AG08395 (cell line): ENCODE measurements at places on chromosomes 6 and 20.

- DNase-seq: no peak
These were observed 872 bp downstream of the HSPA12B start for GRCh38 chr20:3733119-3733995.

- DNase-seq: no peak
These were observed 7.6 kb upstream of the FRMD1 start for GRCh38 chr6:168086616-168087015.

- DNase-seq: peak; percentile 25
These were observed 102.6 kb downstream of the PERP start for GRCh38 chr6:138004430-138005287.

DNA sequence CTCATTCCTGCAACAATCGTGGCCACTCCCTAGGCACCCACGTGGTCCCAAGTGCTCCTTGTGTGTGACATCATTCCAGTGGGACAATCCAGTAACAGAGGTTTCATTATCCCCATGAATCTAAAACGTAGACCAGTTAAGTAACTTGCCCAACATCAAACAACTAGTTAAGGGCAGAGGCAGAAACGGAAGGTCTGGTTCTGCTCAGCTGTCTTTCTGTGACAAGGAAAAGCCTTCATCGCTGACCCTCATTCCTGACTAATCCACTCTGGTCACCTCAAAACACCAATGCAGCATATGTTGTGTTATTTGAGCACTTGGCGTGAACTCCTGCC lies 261.4 kb upstream of the JARID2 start:
- DNase-seq: peak; percentile 40

GRCh38 chr6:45428727-45429126 lies 51.0 kb upstream of the SUPT3H start:
- no peak for DNase-seq

- DNase-seq: no peak
These were observed 50.7 kb upstream of the TOX2 start for GRCh38 chr20:43863821-43864544.

DNA sequence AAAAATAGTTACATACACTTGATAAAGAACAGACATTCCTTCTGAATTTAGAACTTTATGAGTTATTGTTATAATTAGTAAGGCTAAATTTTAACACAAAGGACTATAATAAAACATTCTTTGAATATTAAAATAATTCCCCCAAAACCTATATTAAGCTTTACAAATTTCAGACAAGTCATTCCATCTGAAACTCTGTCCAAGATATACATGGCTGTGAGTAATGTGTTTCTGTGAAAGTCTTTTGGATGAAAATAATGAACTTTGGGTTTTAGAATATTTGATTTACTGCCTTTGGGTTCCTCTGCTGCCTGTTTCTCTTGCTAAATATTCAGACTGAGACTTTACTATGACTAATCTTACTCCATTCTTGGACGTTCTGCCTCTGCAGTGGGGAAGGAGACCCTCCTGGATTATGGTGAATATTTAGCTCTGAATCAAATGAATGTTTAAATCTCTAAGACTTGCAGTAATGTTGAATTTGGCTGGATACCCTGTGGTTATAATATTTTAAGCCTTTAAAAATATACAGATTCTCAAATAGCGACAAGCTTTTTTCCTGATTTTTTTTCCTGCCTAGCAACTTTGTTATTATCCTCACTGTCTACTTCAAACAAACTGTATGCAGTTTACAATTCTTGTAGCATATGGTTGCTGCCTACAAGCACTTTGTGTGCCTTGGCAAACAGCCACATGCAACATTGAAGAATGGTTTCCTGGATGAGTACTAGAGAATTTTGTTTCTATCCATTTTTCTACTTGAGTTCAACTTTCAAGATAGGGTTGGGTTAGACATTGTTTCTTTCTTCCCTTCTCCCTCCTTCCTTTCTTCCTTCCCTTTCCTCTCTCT lies 51.4 kb downstream of the TXLNB start:
- DNase-seq: peak; percentile 41

- DNase-seq: no peak
These were observed 238.6 kb upstream of the RIN2 start for GRCh38 chr20:19519466-19519865.

GRCh38 chr6:30814146-30815040 lies 69.9 kb upstream of the DDR1 start:
- DNase-seq: peak; percentile 65

GRCh38 chr6:164185471-164185871 lies 771.0 kb downstream of the QKI start:
- no peak for DNase-seq

DNA sequence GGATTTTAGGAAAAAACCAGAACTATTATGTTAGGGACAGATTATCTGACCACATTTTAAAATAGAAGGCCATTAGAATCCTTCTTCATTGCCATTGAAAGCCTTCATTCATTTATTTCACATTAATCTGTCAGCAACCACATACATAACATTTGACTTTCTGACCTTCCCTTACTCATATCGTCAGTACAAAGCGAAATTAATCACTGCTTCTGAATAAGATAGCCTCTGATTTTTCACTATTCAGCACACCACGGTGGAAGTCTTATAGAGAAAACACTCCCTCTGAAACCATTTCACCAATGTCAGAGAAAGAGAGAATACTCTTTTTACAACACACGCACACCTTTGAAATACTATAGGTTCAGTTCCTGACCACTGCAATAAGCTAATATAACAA lies 442.5 kb upstream of the ID4 start:
- no peak for DNase-seq

DNA sequence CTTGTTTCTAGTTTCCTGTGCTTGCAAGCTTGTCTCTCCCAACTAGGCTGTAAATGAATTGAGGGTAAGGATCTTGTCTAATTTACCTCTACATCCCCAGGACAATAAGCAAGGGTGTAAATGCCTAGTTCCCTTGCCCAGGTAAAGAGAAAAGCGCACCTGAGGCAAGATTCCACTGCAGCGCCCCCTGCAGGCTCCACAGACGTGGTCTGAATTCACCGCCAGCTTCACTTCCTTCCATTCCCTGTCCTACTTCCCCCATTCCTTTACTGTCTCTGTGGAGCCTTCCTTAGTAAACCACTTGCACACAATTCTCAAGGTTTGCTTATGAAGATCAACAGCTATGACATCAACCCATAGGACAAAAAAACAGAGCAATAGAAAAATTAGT lies 42.3 kb downstream of the ANKEF1 start:
- DNase-seq: no peak

GRCh38 chr20:13284830-13285229 lies 63.8 kb downstream of the ISM1 start:
- DNase-seq: no peak

DNA sequence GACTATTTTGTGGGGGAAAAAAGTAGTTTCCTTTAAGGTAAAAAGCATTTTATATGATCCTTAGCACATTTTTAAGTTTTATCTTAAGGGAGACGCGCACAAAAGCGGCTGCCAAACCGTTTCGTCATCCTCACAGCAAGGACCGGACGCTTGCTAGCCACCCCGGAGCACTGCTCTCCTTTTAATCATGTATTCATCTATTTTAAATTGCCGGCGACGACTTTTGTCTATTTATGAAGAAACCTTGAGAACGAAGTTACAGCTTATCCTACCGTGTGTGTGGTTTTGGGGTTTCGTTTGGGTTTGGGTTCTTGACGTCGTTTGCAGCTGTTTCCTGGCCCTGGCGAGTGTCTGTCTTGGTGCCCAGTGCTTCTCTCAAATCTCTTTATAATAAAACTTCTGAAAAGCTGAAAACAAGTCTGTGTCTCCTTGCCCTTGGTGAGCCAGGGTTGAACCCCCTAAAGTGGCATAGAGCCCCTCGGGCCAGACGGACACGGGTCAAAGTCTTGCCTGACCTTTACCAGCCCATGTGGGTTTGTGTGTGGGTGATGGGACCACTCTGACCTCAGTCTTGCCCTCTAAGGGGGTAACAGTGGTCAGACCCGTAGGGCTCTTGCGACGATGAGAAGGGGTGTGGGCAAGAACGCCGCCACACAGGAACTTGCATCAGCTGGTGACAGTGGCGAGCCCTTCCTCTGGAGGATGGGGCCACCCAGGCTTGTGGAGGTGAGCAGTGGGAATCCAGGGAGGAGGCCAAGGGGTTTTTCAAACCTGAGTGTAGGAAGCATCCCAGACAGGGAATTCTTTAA lies 117.6 kb downstream of the JPH2 start:
- no peak for DNase-seq

GRCh38 chr20:22101606-22102005 lies 396.1 kb downstream of the PAX1 start:
- DNase-seq: no peak

- peak; percentile 80 for DNase-seq
These were observed 16.8 kb upstream of the ARFGEF2 start for GRCh38 chr20:48904566-48905296.

DNA sequence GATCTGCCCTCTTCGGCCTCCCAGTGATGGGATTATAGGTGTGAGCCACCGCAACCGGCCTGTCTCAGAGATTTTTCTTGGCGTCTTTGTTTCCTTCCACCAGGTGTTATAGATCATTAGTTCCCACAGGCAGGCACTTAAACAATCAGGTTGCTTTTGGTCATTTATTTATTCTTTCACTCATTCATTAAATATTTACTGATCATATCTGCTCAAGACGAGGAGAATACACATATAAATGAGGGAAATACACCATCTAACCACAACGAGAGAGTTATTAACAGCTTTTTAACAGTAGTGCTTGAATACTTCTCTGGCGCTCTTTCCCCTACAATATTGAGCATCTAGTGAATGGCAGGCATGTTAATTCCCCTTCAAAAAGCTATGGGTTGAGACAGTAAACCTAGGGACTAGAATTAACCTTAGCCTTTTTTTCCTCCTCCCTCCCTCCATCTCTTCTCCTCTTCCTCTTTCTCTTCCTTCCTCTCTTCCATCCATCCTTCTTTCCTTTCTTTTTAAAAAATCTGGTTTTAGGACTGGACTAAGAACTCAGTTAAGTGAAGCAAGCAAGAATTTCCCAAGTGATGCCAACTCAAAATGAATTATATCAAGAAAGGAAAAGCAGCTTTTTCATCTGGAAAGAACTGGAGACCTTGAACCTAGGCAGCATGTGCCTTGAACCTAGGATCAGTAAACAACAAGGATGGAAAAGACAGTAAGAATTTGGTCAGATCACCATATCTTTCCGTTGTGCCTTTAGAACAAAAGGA lies 41.1 kb upstream of the RFPL4B start:
- no peak for DNase-seq

DNA sequence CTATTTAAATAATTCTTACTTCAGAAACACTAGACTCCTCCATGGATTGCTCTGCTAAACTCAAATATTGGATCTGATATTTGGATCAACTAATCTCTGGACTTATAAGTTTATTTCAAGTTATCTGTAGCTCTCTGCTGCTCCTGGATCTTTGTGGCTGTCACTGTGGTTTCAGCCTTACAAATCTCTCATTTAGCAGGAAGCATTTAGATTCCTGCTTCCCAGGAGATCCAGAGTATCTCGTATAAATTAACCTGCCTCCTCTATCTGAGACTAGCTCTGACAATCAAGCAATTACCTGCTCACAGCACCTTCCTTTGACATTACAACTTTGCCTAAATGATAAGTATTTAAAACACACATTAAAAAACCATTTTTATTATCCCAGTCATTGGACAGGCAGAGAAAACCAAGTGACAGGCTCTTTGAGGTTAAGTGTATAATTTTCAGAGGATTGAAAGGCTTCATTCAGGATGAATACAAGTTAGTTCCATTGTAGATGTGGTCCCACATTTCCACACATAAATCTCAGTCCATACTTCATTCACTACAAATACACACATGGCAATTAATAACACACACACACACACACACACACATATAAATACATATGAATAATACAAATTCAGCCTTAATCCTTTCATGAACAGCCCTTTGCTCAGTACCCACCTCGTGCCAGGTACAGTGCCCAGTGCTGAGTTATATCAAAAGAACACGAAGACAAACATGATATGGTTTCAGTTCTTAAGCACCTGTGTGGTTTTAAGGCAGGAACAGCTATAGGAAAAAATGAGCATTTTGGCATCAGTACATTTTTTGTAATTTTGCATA lies 55.5 kb upstream of the PLCB1 start:
- no peak for DNase-seq

DNA sequence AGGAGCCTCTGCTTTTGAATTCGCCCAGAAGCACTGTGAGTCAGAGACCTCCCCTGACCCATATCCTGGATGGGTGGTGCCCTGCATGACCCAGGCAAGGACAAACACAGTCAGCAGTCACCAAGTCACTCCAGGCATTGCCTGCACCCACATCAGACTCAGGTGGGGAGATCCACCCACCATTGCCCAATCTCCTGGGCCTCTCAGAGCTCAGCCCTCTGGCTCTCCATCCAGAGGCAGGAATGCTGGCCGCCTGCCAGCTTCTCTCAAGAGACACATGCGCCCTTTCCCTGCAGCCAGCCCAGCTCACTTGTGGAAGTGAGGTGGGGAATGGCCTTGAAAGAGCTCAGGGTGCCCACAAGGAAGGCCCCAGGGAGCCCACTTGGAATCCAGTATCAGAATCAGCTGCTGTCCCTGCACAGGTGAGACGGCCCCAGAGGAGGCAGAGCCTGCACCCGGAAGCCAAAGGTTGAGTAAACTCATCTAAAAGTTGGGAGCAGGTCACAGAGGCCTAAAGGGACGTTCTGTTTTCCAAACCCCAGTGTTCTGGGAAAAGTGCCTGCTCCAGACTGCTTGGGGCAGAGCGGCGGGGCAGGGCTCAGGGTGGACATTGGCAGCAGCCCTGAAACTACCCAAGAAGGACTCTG lies 129.8 kb downstream of the PREX1 start:
- DNase-seq: peak; percentile 73

- DNase-seq: peak; percentile 43
These were observed 82.9 kb downstream of the ADGRG6 start for GRCh38 chr6:142384519-142385254.

GRCh38 chr6:122730775-122731386 lies 48.6 kb upstream of the FABP7 start:
- DNase-seq: peak; percentile 45

DNA sequence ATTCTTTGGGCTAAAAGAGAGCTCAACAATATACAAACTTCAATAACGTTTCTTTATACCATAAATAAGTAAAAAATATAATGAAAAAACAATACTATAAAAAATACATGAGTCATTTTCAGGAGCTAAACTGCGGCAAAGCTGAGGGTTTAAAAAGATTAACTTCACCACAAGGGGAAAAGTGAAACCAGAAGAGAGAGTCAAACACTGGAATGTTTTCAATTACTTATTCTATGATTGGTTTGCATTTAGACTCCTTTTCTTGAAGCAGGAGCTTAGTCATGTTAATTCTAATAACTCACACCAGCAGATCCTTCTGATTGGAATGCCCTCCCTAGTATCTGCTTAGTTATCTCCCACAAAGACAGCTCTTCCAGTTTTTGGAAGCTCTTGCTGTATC lies 627.3 kb downstream of the UTRN start:
- DNase-seq: peak; percentile 88

- DNase-seq: peak; percentile 57
These were observed 168.5 kb upstream of the ID4 start for GRCh38 chr6:19668710-19669109.
